Activated naive CD8-positive, alpha-beta T cell treated with anti-CD3 and anti-CD28 coated beads, Interleukin-2, amount 50 U/mL, for 24 hours (primary cell): ENCODE measurements at places on chromosomes 2 and 18.

DNA sequence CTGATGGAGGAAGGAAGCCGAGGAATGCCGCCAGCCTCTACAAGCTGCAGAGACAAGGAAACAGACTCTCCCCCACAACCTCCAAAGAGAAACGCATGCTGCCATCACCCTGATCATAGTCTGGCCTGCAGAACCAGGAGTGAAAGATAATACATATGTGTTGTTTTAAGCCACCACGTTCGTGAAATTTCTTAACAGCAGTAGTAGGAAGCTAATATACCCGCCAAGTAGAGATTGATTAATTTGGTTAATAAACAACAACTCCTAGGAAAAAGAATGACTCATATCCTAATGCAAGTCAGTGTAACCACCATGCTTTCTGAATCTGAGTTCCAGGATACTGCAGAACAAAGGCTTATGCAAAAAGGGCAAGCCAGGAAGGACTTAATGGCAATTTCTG is 36.6 kb downstream of the LONRF2 start:
- no peak for DNase-seq

DNA sequence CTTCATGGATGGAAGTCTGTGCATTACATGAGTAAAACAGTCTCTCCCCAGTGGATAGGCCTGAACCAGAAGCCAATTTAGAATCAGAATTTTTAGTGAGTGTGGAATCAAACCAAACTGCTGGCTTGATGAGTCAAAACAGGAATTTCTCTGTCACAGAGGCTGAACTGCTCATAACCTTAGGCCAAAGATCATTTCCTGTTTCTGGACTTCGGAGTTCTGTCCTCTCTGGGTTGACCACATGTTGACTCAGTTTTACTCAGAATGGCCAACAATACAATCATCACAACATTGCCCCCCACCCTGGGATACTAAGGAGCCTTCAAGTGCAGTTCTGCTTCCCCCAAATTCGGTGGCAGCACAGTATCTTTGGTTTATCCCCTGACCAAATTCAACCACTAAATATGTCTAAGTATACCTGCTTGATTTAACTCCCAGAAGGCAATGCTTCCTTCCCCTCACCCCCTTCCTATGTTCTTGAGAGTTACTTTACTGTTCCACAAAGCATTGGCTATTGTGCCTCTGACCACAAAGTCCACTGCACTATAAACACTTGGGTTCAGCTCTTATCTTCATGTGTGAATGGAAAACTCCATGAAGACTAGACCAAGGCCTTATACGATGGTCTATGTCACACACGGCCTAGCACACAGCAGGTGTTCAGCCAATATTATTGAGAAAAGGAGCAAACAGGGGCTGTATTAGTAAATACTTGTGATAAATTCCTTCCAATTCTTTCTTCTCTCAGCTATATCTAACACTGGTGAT is 67.8 kb downstream of the NXPH2 start:
- no peak for DNase-seq

DNA sequence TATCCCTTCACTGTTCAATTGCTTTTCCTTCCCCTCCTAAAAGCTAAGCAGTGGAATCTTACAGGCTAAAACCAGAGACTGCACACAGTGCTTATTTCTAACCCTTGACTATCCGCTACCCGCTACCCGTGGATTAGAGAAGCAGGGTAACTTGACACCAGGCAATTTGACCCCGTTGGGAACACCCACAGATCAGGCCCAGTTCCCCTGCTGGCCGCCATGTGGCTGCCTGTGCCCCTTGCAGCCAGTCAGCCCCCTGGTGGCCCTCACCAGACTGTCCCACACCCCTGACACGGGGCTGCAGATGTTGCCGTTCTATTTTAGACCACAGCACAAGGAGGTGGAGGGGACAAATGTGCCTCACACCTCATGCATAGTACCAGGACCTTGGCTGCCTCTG is 74.8 kb downstream of the TXNL1 start:
- no peak for DNase-seq

GRCh38 chr18:67845035-67845434 is 328.5 kb upstream of the DSEL start:
- DNase-seq = no peak

GRCh38 chr2:65354773-65355172 is 77.6 kb downstream of the SPRED2 start:
- DNase-seq = no peak

- DNase-seq = no peak
Observed at GRCh38 chr2:23561088-23561487, 176.1 kb downstream of the KLHL29 start.

GRCh38 chr18:68803356-68803755 is 5.5 kb downstream of the CCDC102B start:
- no peak for DNase-seq

GRCh38 chr2:126863336-126864015 is 35.2 kb upstream of the TEX51 start:
- DNase-seq = no peak

GRCh38 chr18:27713738-27714095 is 463.2 kb downstream of the CDH2 start:
- DNase-seq = no peak

DNA sequence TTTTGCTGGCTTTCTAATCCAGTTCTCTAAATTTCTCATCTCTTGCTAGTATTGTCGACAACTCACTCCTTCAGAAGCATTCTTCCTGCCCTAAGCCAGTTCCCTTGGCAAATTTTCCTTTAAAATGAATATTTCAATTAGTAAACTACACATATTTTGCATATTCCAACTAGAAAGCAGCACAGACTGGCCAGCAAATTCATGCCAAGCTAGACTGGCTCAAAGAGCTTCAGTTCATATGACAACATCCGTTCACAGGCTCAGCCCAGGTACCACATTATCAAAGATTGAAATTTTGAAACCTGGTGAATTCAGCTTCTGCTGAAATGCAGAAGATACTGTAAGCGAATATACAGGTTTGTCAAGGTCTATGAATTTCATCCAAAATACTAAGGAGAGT is 64.5 kb downstream of the AFF3 start:
- no peak for DNase-seq

DNA sequence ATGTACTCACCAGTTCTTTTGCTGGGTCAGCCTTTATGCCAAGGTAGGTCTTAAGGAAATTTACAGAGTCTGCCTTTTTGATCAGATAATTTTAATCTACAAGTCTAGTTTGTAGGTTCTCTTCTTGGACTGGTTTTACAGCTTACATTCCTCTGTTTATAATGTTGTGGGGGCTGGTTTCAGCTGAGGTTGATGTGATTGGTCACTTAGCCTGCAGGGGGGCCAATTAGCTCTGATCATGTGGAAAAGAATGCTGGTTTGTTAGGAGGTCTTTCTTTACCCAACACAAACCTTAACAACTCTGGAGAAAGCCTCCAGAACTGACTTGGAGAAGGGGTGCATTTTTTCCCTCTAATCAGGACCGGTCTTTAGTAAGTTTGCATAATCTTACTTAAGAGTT is at the start of gene KCNJ13:
Gene KCNJ13, minus strand, starts transcription at position 131 of the 400 bp plus-strand sequence. CDS start 5,203 bp downstream, outside the sequence.
- DNase-seq = no peak

GRCh38 chr18:67509741-67510391 is 6.7 kb downstream of the DSEL start:
- no peak for DNase-seq

- DNase-seq = no peak
Observed at GRCh38 chr2:12918835-12919445, 202.2 kb downstream of the TRIB2 start.

- no peak for DNase-seq
Observed at GRCh38 chr18:76255070-76255683, 239.9 kb downstream of the ZNF516 start.

- no peak for DNase-seq
Observed at GRCh38 chr18:44855681-44856080, 175.0 kb downstream of the SETBP1 start.

DNA sequence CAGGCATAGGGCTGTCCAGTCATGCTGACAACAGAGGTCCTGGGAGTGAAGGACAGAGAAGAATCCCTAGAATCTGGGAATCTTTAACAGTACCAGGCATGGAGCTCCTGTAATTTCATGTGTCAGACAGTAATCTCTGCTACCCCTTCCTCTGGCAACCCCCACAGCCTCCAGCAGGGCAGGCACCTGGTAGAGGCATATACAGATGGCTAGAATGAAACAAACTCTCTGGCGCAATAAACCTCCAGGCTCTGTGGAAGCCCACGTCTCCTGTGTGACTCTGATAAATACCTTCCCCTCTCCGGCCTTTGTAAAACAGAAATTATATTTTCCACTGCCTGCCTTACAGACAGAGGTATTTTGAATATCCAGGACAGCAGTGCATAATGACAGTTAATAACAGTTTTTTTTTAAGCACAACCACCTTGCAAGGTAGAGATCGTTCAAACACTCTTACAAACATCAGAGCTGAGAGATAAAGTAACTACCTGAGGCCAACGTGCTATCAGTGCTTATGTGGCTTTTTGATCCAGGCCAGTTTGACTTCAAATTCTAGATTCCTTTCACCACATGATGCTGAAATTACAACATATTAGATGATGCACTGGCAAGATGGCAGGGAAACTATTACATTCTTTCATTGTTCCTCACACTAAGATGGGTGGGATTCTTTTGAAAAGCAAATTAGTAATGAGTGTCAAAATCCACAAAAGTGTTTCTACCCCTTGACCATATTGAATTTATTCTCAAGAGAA is 47.7 kb upstream of the TMEM247 start:
- DNase-seq = no peak

GRCh38 chr2:121699421-121700333 is 37.0 kb downstream of the NIFK start:
- peak; percentile 80 for DNase-seq

GRCh38 chr2:20572221-20572620 is 78.7 kb downstream of the HS1BP3 start:
- DNase-seq = no peak

- no peak for DNase-seq
Observed at GRCh38 chr2:43349904-43350303, 123.5 kb upstream of the ZFP36L2 start.
